Choroid plexus epithelial cell (primary cell): ENCODE measurements at places on chromosomes 1 and 21.
A peak's percentile ranks its signal among the peaks of the same experiment; 100 is the strongest.

GRCh38 chr1:203555076-203555475, 61.1 kb downstream of the OPTC start:
- DNase-seq: no peak

- no peak for DNase-seq
Measured at GRCh38 chr1:234840843-234841242, 230.9 kb upstream of the IRF2BP2 start.

- peak; percentile 39 for DNase-seq
Measured at GRCh38 chr1:201504179-201504631, 2.7 kb downstream of the CSRP1 start.

DNA sequence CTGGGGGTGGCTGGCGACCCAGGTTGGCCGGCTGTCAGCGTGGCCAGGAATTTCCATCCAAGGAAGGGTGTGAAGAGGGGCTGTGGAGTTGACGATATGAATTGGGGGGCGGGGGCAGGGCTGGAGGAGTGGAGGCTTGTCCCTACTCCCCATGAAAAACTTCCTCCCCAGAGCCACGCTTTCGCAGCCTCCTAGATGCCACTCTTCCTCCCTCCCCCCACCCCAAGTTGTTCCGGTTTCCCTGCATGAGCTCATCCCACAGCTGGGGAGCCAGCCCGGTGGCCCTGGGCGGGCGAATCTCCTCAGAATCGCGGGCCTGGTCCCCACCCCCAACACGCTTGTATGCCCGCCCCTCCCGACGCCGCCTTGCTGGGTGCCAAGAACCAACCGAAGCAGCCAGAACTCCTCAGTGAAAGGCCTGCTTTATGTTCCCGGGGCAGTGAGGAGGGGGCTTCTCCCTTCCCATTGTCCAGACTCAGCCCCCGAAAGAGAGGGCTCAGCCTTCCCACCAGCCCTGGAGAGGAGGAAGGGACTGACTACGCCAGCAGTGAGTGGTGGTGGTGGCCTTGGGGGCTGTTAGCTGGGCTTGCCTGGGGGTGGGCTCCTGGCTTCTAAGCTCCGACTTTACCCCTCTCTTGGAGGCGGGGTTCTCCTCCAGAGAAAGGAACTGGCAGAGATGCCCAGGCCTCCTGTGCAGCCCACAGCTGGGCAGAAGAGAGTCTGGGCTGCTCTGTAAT, 1.8 kb upstream of the CSMD2 start:
- DNase-seq: no peak

GRCh38 chr21:33228455-33228854, 1.3 kb upstream of the IFNAR2 start:
- no peak for DNase-seq

GRCh38 chr1:68166348-68166747, 66.0 kb downstream of the WLS start:
- DNase-seq: no peak

GRCh38 chr1:160325252-160325651, 17.8 kb downstream of the COPA start:
- no peak for DNase-seq

GRCh38 chr1:28551381-28551780, 1.5 kb upstream of the TRNAU1AP start:
- DNase-seq: no peak

DNA sequence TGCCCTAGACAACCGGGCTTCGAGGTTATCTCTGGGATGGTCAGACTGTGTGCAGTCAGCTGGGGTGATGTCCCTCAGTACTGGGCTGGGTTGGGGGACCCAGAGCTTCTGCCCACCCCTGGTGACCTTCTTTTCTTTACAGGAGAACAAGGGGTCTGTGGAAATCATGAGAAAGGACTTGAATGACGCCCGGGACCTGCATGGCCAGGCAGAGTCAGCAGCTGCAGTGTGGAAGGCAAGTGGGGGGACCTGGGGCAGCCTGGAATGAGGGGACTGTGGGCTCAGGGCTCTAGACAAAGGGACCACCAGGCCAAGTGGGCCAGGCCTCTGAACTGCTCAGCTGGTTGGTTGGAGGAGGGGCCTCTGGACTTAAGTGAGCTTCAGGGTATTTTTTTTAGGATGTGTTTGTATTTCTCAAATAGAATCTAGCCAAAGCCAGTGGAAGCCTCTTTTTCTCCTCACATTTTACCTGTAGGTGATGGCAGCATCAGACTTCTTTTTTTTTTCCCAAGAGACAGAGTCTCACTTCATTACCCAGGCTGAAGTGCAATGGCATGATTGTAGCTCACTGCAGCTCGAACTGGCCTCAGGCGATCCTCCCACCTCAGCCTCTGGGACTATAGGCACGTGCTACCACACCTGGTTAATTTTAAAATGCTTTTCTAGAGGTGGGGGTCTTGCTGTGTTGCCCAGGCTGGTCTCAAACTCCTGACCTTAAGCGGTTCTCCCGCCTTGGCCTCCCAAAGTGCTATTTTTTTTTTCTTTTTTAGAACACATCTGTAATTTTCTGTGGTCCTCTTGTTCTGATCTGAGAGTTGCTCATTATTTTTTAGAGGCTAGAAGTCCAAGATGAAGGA, 1.9 kb downstream of the RNF187 start:
- DNase-seq: no peak
